ENCODE measurements at places on chromosomes 3 and 15.

GRCh38 chr3:197260491-197261163 is 37.8 kb downstream of the DLG1 start:
- DNase-seq: no peak

- no peak for DNase-seq
Observed at GRCh38 chr15:69290346-69291164, 8.2 kb upstream of the PAQR5 start.

DNA sequence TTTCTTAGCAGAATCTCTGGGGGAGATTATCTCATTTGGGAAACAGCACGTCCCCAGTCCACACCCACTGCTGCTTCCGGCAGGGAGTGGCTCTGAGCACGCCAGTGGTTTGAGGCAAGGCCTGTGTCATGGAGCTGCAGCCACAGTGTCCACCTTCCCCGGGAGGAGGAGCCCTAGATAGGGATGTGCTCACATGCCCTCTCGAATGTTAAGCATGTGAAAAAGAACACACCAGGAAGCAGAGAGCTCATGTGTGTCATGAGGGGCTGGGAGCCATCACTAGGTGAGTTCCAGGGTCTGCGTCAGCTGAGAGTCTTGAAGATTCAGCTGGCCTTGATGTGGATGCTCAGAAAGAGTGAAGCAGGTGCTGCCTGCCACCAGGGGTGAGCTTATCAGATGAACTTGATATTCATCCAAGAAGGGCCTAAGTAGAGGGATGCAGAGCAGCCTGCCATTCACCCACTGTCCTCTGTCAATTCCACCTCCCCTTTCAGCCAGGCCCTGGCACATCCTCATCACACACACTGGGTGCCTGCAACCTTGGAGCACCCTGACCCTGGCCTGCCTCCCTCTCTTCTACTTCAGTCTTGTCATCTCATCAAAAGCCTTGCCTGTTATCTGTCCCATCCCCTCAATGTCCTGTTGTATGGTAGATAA is 16.3 kb downstream of the ITGA11 start:
- no peak for DNase-seq

DNA sequence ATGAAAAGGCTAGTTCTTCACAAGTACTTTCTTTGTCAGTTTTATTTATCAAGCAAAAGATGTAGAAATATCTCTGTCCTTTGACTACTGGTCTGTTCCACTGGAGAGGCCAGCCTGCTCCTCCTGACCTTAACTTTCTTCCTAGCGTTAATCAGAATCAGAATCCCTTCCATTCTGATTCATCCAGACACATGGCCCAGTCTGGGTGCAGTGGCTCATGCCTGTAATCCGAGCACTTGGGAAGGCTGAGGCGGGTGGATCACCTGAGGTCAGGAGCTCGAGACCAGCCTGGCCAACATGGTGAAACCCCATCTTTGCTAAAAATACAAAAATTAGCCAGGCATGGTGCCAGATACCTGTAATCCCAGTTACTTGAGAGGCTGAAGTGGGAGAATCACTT is 32.0 kb upstream of the MANF start:
- no peak for DNase-seq

GRCh38 chr15:67127331-67127664 is 61.9 kb downstream of the SMAD3 start:
- no peak for DNase-seq

DNA sequence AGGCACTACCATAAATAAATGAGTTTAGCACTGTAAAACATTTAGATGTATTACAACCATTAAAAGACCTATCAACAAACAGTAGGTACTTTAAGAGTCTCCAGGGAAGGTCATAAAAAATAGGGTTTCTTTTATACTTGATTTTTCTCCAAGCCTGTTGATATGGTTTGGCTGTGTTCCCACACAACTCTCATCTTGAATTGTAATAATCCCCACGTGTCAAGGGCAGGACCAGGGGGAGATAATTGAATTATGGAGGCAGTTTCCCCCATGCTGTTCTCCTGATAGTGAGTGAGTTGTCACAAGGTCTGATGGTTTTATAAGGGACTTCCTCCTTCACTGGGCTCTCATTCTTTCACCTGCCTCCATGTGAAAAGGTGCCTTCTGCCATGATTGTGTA is 468.9 kb upstream of the UBE2E2 start:
- DNase-seq: no peak

Data from HFFc6 (cell line).